Suppressor macrophage treated with lipopolysaccharide for 1 hour (primary cell): ENCODE measurements at places on chromosomes 7 and 10.

GRCh38 chr7:68862736-68863135 is 735.5 kb upstream of the AUTS2 start:
- no peak for DNase-seq

- DNase-seq = peak; percentile 22
Observed at GRCh38 chr7:66679633-66680244, 51.1 kb downstream of the KCTD7 start.

DNA sequence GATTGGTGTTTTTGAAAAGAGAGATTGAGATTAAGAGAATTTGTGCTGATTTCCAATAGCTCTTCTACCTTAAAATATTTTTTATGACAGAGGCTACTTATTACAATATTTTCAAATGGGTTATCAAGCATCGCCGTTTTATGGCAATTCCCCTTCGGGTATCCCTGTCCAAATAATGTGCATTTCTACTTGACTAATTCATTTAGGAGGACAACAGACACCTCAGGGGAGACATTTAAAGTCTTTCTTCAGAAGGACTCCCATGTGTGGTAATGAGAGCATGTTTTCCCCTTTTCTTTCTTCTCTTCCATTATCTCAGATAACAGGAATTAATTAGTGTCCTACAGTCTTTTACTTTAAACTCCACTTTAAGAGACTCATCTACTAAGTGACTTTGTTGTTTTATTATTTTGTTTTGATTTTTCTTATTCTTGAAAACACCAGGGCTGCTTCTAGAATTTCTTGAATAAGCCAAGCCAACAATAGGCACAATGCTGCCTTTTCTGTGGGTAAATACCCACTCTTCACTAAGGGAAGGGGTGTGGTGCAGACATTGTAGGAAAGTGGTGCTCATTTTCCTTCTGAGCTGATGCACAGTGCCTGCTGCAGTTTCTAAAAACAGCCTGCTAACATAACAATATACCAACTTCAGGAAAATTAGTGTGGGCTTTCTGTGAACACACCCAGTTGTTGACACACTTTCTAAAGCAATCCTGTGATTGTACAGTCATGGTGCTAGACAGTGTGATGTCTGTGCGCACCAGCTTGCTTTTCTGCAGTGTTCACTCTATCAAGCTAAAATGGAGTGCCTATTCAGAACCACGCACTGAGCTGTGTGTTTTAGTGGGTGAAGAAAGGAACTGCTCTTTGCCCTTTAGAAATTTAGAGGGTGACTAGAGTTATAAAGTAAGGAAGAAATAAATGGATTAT is 597.7 kb downstream of the NRG3 start:
- no peak for DNase-seq

DNA sequence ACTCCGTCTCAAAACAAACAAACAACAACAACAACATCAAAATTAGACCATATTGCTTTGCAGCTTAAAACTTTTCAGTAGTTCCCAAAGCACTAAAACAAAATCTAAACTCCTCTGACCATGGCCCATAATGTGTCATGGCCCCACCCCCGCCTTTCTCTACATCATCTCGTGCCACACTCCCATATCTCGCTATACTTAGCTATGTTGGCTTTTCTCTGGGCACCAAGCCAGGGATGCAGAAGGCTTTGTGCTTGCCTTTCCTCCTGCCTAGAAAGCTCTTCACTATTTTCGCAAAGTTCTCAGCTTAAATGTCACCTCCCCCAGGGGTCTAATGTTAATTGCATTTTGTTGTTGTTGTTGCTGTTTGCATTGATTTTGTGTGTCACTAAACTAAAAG is 15.1 kb upstream of the SLC16A12 start:
- DNase-seq = no peak

- peak; percentile 34 for DNase-seq
Observed at GRCh38 chr10:132193907-132194552, 7.3 kb downstream of the DPYSL4 start.

- DNase-seq = no peak
Observed at GRCh38 chr10:52446391-52446790, 132.3 kb downstream of the DKK1 start.

DNA sequence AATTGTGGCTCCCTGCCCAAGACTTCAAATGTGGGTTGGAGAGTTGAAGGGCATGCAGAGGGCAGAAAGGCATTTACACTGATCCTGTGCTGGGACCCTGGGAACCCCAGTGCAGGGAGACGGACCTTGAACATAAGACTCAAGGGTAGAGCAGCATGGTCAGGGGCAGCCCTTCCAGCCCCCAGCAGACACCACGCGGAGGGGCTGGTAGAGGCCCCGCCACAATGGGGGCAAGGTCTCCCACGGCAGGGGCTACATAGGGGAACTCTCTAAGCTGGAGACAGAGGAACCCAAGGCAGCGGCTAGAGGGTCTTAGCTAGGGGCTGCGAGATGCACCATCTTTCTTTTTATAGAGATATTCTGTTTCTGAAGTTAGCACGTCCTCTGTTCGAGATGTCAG is 45.2 kb upstream of the EBF3 start:
- DNase-seq = no peak

- DNase-seq = no peak
Observed at GRCh38 chr7:116230191-116231005, 20.1 kb downstream of the TES start.

- DNase-seq = no peak
Observed at GRCh38 chr10:5679606-5680005, 5.0 kb upstream of the TASOR2 start.
